Activated T-cell treated with anti-CD3 and anti-CD28 coated beads, Interleukin-2, amount 50 U/mL, for 72 hours (primary cell): ENCODE measurements at places on chromosomes 7 and 10. TPM values are rescaled to one million over a fixed set of nuclear protein-coding genes. Genes with fewer than 3 reads are reported as not detected.

CDC14C gene
- total RNA-seq = not detected

DNA sequence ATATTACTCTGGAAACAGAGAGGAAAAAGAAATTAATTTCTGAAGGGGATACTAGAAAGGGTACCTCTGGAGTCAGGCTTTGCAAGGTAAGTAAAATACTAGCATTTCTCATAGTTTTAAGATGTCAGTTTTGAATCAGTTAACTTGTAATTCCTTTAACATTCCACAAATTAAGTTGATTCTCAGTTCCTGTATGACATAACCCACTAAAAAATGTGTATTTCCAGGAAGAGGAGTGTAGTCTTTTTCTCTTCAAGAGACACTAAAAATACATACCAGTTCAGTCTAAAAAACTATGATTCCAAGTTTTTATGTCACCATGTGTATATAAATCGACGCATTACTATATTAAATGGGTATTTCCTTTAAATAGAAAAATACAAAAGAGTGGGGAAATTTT lies 113.2 kb downstream of the CDK6 start:
- H3K36me3 ChIP-seq = peaks cover 69% of the 10 kb centered on the region
- DNase-seq = no peak
- H3K27ac ChIP-seq = peak overlapping the region; percentile 68
- H3K4me3 ChIP-seq = no peak overlapping the region

DNA sequence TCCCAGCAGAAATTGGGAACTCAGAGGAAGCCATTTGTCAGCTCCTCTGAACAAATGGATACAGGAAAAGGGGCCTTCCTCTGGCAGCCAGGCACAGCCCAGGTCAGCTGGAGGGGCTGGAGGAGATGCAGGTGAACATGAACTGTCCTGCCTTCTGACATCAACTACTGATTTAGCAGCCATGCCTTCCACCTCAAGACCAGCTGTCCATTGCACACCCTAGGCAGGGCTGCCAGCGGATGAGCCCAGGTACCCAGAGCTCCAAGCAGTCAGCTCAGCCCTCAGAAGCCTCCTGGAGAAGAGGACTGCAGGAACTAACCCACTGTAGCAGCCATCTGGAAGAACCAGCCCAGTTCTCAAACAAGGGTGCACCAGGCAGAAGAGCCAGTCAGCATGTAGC lies 44.1 kb upstream of the GDF10 start:
- H3K4me1 ChIP-seq = peaks cover 72% of the 10 kb centered on the region
- H3K27me3 ChIP-seq = no peaks in the 10 kb centered on the region
- H3K27ac ChIP-seq = no peak overlapping the region
- H3K4me3 ChIP-seq = no peak overlapping the region
- H3K36me3 ChIP-seq = no peaks in the 10 kb centered on the region

MET gene
- total RNA-seq = 2.4 TPM

- H3K27ac ChIP-seq = no peak overlapping the region
- no peak overlapping the region for H3K4me3 ChIP-seq
- H3K4me1 ChIP-seq = no peaks in the 10 kb centered on the region
- H3K27me3 ChIP-seq = no peaks in the 10 kb centered on the region
- no peak for DNase-seq
- no peaks in the 10 kb centered on the region for H3K36me3 ChIP-seq
Measured at GRCh38 chr7:81925530-81925929, 155.7 kb upstream of the HGF start.

DNA sequence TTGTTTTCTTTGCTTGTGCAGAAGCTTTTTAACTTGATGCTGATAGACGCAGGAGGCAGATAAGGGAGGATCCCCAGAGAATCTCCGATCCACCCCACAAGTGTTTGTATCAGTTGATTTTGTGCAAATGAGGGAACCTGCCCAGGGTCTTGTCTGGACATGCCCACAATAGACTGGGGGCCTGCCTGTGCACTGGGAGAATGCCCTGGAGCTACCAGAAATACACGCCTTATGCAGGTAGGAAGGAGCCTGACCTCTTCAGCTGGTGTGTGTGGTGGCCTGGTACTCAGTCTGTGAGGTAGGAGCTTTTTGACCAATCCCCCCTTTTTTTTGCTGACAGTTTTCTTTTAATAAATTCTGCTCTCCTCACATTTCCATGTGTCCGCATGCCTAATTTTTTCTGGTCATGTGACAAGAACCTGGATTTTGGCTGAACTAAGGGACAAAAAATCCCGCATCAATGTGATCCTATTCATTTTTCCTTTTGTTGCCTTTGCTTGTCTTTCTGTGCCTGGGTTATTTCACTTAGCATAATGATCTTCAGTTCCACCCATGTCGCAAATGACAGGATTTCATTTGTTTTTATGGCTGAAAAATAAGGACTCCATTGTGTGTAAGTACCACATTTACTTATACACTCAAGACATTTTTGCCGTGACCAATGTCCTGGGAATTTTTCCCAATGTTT lies 430.6 kb upstream of the NRG3 start:
- H3K4me1 ChIP-seq = no peaks in the 10 kb centered on the region
- DNase-seq = no peak
- no peak overlapping the region for H3K27ac ChIP-seq
- no peaks in the 10 kb centered on the region for H3K27me3 ChIP-seq
- H3K4me3 ChIP-seq = no peak overlapping the region

GRCh38 chr7:115087437-115087836 lies 165.5 kb downstream of the MDFIC start:
- H3K27ac ChIP-seq = no peak overlapping the region
- no peak for DNase-seq
- no peaks in the 10 kb centered on the region for H3K27me3 ChIP-seq
- no peak overlapping the region for H3K4me3 ChIP-seq
- H3K4me1 ChIP-seq = no peaks in the 10 kb centered on the region

DNA sequence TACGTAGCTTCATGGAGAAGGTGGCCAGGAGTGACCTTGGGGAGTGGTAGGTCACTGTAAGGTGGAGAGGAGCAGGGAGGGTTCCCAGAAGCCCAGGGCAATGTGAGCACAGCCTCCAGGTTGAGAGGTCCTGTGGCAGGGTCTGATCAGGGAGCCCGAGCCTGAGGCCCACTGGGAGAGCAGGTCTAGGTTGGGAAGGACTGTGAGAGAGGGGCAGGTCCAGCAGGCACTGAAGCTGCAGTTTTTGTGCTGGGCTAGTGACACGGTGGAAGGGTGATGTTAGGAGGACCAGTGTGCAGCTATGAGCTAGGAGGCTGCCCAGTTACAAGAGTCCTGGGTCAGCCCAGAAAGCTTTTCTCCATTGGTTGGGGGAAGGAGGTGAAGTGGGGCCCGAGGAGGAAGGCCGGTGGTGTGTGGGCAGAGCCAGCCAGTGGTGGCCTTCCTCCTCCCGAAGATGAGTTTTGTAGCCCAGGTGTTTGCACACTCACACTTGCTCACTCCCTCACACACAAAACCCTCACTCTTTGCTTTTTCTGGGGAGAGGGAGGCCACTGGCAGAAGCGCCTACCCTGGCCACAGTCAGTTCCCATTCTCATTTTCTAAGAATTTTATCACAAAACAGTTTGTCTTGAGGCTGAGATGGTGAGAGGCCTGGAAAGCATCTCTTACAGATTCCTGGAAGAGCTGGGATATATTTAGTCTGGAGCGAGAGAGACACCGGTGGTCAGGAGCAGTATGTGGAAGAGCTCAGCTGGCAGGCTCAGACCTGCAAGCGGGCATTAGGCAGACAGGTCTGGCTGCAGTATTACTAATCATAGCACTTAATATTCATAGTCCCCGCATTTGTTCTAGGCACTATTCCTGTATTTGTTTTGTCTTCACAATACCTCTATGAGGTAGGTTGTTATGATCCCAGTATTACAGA lies 57.1 kb downstream of the ZNF467 start:
- no peak overlapping the region for H3K27ac ChIP-seq
- H3K27me3 ChIP-seq = no peaks in the 10 kb centered on the region
- peaks cover 40% of the 10 kb centered on the region for H3K4me1 ChIP-seq

DNA sequence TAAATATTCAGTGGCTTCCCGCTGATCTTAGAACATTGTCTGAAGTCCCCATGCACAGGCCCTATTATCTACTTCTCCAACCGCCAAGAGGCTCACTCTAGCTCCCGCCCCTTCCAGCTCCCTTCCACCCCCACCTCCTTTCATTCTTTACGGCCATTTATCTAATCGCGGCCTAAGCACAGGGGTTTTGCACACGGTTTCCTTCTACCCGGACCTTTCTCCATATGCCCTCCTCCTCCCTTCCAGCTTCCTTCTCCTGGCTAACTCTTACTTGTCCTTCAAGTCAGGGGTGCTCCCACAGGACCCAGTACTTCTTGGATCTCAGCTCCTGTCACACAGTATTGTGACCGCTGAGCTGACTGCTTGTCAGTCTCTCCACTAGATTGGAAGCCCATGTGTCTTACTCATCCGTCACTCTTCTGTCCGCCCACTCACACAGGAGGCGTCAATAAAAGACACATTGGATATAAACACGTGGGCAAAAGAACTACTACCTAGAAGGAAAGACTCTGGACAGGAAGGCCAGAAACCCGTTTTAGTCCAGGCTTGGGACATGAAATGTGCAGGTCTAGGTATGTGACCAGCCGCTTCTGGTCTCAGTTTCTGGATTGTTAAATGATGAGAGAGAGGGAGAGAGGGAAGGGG lies 20.2 kb upstream of the HPS1 start:
- peaks cover 10% of the 10 kb centered on the region for H3K27me3 ChIP-seq
- H3K36me3 ChIP-seq = no peaks in the 10 kb centered on the region
- H3K4me3 ChIP-seq = peak overlapping the region; percentile 93
- peaks cover 14% of the 10 kb centered on the region for H3K4me1 ChIP-seq

GRCh38 chr7:85469446-85470010 lies 282.7 kb upstream of the SEMA3D start:
- no peak for DNase-seq
- no peaks in the 10 kb centered on the region for H3K27me3 ChIP-seq
- peaks cover 17% of the 10 kb centered on the region for H3K4me1 ChIP-seq
- H3K36me3 ChIP-seq = no peaks in the 10 kb centered on the region
- H3K4me3 ChIP-seq = no peak overlapping the region

GRCh38 chr7:106522696-106523095 lies 138.3 kb downstream of the CCDC71L start:
- H3K27me3 ChIP-seq = peaks cover 35% of the 10 kb centered on the region
- DNase-seq = no peak
- no peak overlapping the region for H3K4me3 ChIP-seq
- H3K4me1 ChIP-seq = peaks cover 11% of the 10 kb centered on the region
- H3K36me3 ChIP-seq = peaks cover 4% of the 10 kb centered on the region

DNA sequence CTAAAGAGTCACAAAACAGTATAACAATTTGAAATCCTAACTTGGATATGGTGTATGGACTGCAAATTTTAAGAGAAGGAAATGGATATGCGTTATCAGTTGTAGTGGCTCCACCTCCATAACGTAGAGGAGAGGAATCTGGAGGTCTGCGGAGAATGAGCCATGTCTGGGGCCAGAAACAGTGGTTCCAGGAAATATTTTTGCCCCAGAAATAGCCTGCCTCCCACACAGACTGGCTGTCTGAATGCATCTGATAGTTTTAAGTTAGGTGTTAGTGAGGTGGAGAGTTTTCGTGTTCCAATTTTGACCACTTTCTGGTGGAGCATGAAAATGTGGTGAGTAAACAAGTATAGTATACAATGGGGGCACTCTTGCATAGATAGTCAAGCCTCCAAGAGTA lies 1.6 kb downstream of the PHTF2 start:
- peak overlapping the region; percentile 97 for H3K4me3 ChIP-seq
- peak; percentile 7 for DNase-seq
- peaks cover 75% of the 10 kb centered on the region for H3K4me1 ChIP-seq
- H3K27me3 ChIP-seq = no peaks in the 10 kb centered on the region
- H3K36me3 ChIP-seq = peaks cover 6% of the 10 kb centered on the region
- H3K27ac ChIP-seq = peak overlapping the region; percentile 96

DNA sequence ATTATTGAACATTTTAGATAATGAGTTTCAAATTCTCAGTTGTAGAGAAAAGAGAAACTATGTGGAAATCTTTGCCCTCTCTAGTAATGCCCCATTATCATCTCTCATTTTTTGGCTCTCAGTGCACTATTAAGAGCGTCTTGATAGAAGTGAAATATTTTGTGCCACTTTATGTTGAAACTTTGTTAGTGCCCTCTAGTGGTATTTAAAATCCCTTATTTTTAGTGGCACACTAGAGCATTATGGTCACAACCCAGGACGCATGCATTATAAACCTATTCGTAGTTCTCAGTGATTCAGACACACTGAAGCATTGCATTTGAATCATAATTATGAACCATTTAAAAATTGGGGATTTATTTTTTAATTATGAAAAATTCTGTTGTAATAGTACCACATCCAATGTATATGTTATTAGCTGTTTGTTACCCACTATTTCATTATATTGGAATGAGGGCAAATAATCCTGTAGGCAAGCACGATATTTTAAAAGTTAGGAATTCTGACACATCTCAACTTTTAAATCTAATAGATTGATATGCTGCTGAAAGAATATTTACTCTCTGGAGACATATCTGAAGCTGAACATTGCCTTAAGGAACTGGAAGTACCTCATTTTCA lies 21.9 kb downstream of the PDCD4 start:
- H3K4me3 ChIP-seq = no peak overlapping the region
- no peak overlapping the region for H3K27ac ChIP-seq
- DNase-seq = no peak
- H3K4me1 ChIP-seq = peaks cover 26% of the 10 kb centered on the region

DNA sequence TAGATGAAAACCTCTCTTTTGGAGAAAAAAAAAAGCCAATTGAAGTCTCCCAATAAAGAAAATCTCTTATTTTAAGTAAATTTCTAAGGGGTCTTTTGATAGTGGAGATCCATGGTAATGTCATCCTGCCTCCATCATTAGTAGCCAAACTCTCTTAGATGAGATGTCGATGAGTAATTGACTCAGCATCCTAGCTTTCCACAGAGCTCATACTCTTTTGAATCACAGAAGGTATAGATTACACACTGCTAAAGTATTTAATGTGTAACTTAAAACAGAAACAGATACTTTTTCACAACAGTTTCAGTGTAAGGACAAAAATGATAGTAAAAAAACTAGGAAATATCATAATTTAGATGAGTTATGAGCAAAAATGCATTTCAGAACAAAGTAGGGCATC lies 19.4 kb downstream of the MAGI2 start:
- H3K27me3 ChIP-seq = peaks cover 6% of the 10 kb centered on the region
- no peak overlapping the region for H3K27ac ChIP-seq
- no peak for DNase-seq

NME8 gene
- not detected for total RNA-seq

NUPR2 gene
- not detected for total RNA-seq

GRCh38 chr10:112970021-112970420 lies 20.0 kb downstream of the TCF7L2 start:
- H3K4me3 ChIP-seq = no peak overlapping the region
- no peak overlapping the region for H3K27ac ChIP-seq
- peaks cover 61% of the 10 kb centered on the region for H3K27me3 ChIP-seq
- DNase-seq = no peak

DNA sequence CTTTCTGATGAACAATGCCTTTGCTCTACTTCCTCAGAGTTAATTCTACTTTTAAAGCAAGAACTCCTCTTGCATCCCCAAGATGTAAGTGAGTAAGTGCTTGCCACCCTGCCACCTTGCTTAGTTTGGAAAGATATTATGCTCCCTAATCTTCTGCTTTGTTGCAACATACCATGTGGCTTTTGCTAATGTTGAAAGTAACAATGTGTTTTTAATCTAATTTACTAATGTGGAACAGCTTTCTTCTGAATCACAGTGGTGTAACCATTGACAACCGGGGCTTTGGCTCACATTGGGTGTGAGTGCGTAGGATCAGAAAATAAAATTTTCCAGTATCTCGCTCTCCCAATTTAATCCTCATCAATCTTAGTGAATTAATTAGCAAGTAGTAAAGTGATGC lies 254.1 kb upstream of the PTER start:
- no peaks in the 10 kb centered on the region for H3K4me1 ChIP-seq
- no peaks in the 10 kb centered on the region for H3K27me3 ChIP-seq

- no peak overlapping the region for H3K4me3 ChIP-seq
- no peak overlapping the region for H3K27ac ChIP-seq
- H3K4me1 ChIP-seq = peaks cover 12% of the 10 kb centered on the region
- H3K36me3 ChIP-seq = peaks cover 2% of the 10 kb centered on the region
- DNase-seq = no peak
Measured at GRCh38 chr10:62904281-62904875, 88.2 kb upstream of the EGR2 start.
